ENCODE measurements at places on chromosomes 2 and 18. TPM values are rescaled to one million over a fixed set of nuclear protein-coding genes. Genes with fewer than 3 reads are reported as not detected.

NIFK gene
- total RNA-seq, result 180 TPM

DNA sequence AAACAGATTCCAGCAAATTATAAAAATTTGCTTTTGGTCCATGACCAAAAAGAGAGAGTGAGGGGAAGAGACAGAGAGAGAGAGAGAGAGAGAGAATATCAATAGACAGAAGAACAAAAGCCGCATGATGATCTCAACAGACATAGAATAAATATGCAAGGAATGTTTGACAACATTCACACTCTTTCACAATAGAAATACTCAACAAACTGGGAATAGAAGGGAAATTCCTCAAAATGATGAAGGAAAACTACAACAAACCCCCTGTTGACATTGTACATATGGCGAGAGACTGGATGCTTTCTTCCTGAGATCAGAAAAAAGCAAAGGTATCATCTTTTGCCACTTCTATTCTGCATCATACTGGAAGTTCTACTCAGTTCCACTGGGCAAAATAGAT is 309.7 kb downstream of the RAD51AP2 start:
- DNase-seq, result no peak

CCDC102B gene
- 1.2 TPM for total RNA-seq

- DNase-seq, result no peak
These were observed 44.8 kb upstream of the ANKRD62 start for GRCh38 chr18:12048827-12049175.

DNA sequence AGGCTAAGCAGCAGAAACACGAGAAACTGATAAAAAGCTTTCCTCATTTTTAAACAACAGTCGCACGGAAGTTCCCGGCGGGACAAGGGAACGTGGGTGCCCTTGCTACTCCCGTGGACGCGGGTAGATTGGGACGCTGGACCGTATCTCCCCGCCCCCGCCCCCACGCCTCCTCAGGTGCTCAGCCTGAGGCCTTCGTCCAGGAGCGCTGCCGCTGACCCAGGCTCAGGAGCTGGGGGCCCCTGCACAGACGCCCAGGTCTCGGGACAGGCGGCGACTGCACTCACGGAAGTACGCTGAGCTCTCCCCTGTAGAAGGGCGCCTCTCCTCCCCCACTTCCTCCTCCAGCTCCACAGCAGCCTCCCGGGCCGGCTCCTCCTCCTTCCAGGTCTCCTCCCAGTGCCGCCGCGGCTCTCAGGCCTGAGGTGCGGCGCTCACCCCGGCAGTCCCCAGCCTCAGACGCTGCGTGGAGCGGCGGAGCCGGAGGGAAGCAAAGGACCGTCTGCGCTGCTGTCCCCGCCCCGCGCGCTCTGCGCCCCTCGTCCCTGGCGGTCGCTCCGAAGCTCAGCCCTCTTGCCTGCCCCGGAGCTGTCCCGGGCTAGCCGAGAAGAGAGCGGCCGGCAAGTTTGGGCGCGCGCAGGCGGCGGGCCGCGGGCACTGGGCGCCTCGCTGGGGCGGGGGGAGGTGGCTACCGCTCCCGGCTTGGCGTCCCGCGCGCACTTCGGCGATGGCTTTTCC is at the start of gene ITGAV:
TSS of gene ITGAV (plus strand) at position 445 of the 738 bp plus-strand sequence. CDS start at position 728, 283 bp downstream.
- peak; percentile 90 for DNase-seq

HOXD13 gene
- total RNA-seq, result not detected

DNA sequence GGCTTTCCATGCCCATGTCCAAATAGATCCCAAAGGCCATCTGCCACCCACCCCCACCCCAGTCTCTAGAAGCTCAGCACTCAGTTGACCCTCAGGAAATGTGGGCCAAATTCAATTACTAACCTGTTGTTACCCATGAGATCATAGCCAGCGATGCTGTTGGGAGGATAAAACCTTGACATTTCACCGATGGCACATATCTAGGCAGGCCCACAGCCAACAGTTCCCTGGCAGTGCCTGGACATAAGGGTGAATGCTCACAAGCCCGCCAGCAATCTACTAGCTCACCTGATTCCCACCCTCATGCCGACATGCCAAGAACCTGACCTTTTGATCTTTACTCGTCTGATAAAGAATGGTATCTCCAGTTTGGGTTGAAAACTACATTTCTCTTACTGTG is 11.8 kb upstream of the ACOXL start:
- no peak for DNase-seq

- no peak for DNase-seq
These were observed 31.7 kb upstream of the ZBTB7C start for GRCh38 chr18:48440924-48441323.

DNA sequence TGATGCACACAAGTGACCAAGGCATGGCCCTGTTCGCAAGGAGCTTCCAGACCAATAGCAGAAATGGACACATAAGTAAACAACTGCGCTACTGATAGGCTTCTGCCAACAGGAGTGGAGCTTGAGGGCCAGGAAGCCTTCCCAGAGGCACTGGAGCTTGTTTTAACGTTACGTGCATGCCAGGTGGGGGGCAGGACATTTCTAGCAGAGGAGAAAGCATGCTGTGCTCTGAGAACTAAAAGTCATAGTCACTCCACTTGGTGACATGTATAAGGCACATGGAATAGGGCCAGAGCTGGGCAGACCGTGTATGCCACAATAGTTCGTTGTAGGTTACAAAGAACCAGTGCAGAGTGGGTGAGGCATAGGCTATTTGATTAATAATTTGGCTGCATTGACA is 184.2 kb downstream of the NEDD4L start:
- DNase-seq, result no peak

HOXD12 gene
- not detected for total RNA-seq

- DNase-seq, result no peak
These were observed 219.6 kb upstream of the RGPD4 start for GRCh38 chr2:107607054-107607453.

GRCh38 chr2:70960833-70961647 is 17.4 kb upstream of the ANKRD53 start:
- peak; percentile 72 for DNase-seq

- DNase-seq, result no peak
These were observed 158.0 kb downstream of the RAPGEF4 start for GRCh38 chr2:172893671-172894070.

C2orf78 gene
- total RNA-seq, result 0.09 TPM

POTEJ gene
- not detected for total RNA-seq

CTAGE1 gene
- not detected for total RNA-seq

DNA sequence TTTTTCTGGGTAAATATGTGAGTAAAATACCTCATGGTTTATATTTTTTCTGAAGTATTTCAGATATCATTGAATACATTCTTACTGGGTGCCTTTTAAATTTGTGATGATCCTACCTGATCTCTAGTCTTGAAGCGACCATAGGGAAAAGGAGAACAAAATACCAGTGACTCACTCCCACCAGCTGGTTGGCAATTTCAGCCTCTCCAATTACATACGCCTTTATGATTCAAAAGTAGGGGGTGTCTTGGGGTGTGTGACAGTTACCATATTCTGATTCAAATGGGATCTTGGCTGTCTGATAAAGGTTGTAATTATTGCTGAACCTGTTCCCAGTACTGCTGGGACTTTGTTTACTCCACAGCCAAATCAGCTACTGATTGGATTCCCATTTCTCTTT is 175.9 kb upstream of the NXPH2 start:
- no peak for DNase-seq

- DNase-seq, result no peak
These were observed 104.3 kb upstream of the LINC00305 start for GRCh38 chr18:64253222-64253621.

GRCh38 chr2:177758591-177759371 is 313.8 kb downstream of the PDE11A start:
- peak; percentile 56 for DNase-seq

- no peak for DNase-seq
These were observed 1.0 kb downstream of the IL1A start for GRCh38 chr2:112783187-112783714.

AKAIN1 gene
- not detected for total RNA-seq
